Stimulated activated CD8-positive, alpha-beta memory T cell treated with anti-CD3 and anti-CD28 coated beads, Interleukin-4, amount 100 ng/mL, for 1 hour (primary cell): ENCODE measurements at places on chromosomes 3 and 15.

DNA sequence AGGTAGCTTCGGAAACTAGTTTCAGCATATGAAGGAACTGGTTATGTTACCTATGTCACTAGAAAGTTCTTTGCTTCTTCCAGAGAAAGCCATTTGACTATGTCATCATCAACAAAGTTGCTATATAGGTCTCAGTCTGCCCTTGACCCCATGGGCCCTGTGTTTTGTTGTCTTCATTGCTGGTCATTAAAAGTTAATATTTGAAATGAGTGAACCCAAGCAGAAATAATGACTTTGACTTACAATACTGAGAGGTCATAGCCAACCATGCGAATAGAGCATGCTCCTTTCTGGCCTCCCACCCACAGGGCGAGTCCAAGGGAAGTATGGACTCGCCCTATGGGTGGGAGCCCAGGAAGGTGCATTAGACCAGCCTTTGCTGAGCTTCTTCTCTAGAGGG lies 40.9 kb downstream of the APH1B start:
- DNase-seq, result no peak

DNA sequence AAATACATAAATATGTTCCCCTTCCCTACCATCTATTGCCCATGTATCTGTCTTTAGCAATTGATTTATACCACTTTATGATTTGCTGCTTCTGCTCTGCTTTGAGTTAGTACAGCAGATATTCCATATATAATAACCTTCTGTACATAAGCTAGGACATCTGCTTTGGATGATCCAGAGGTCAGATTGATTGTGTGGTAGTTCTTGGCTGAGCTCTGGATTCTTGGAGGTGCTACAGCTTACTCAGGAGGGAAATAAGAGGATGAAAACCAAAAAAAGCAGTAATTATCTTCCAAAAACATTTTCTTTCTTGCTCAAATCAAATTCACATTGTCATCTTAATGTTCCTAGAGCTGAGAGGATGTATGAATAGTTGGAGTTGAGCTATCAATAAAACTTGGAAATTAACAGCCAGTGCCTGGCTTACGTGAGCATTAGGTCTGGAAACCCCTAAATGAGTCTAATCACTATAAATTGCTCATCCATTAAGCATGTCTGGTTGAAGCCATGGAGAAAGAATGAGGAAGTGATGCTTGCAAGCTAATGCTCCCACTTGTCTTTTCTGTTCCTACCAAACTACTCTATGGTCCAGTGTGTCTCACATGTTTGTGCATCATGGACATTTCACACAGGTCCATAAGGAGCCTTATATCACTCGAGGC lies 36.3 kb upstream of the TMEM42 start:
- DNase-seq, result no peak

- no peak for DNase-seq
These were observed 431.3 kb upstream of the MDFIC2 start for GRCh38 chr3:70743754-70744153.

DNA sequence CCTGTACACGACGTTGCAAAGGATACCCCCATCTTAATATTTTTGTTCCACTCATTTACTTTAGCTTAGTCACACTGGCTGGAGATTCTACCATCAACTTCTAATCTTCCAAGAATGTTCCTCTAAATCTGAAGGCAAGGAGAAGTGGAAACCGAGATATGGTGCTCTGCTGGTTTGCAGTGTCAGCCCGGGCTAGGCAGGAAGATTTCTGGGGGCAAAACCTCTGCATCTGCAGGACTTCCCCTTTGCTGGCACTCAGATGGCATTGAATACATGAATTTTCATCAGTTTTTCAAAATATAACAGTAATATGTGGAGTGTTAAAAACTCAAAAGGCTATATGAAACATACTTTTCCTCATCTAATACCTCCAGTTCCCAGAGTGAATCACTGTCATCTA lies 240.4 kb downstream of the RPLP1 start:
- no peak for DNase-seq

- DNase-seq, result no peak
These were observed 42.2 kb upstream of the MRPS22 start for GRCh38 chr3:139301654-139302053.

DNA sequence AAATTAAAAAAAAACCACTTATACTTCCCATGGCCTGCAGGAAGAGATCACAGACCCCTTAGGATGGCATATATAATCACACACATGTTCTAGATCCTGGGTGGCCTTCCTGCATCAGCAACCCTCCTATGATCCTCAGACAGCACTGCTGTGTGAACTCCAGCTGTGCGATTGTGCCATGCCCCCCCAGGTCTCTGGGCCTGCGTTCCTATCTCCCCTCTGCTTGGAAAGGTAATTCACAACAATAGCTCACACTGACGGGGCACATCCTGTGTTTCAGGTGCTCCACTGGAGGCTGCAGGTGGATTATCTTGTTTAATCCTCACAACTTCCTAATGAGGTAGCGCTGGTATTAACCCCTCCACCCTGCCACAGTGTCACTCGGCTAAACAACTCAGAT lies 71.2 kb upstream of the GLCE start:
- no peak for DNase-seq

DNA sequence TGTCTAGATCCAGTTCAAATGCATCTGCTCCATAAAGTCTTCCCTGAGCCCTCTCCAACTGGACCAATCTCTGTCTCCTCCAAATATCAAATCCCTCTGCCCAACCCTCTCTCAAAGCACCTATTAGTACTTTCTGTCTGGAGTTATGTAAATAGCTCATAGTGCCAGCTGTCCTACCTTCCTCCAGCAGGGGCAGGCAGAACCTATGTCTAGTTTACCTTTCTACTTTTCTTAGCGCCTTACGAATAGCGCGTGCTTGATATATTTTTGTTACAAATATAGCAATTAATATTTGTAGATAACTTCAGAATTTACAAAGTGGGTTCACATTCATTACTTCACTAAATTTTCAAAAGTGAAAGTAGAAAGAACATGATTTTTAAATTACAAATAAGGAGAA lies 14.0 kb upstream of the CCDC80 start:
- DNase-seq, result no peak

GRCh38 chr3:4633078-4634004 lies 140.2 kb downstream of the ITPR1 start:
- no peak for DNase-seq

DNA sequence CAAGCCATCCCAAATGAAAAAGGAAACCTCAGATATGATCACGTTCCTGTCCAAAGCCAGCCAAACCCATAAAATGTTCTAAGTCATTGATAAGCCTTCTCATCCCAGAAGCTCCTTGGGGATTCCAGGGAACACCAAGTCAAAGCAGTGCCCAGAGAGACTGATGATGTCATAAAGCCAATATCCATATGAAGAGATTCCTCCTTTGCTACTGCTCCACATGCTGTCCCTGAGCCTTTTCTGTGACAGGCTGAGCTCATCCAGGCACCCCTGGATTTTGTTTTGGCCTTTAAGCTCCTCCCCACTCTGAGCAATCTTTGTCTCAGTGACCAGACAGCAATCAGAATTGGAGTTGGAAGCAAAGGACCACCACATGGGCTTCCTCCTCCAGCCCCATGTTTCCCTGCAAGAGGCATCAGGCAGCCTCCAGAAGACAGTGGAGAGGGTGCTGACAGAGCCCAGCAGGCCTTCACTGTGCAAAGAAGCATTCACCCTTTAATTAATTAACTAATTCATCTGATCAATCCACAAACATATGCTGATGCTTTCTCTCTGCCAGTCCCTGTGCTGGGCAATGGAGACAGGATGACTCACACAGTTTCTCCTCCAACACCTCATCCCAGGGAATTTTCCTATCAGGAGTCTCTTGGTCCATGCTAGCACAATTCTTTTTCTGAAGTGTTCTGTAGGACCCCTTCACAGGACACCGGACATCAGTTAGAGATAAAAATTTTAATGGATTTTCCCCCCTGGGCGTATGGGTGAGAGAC lies 25.0 kb downstream of the MEX3B start:
- DNase-seq, result no peak

DNA sequence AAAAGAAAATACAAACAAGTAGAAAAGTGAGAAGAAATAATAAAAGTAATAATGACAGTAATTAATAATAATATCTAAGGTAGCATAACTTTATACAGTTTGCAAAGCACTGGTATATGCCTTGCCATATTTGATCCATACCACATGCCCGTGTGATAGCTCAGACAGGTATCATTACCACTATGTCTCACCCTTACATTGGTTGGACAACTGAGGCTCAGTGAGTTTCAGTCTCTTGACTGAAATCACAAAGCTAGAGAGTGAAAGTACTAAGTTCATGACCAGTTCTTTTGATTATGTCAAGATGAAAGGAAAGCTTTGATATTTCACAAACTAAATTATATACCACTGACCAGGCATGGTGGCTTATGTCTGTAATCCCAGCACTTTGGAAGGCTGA lies 408.9 kb downstream of the GAP43 start:
- DNase-seq, result no peak

- DNase-seq, result no peak
These were observed 42.6 kb downstream of the CLDN1 start for GRCh38 chr3:190279690-190280089.

DNA sequence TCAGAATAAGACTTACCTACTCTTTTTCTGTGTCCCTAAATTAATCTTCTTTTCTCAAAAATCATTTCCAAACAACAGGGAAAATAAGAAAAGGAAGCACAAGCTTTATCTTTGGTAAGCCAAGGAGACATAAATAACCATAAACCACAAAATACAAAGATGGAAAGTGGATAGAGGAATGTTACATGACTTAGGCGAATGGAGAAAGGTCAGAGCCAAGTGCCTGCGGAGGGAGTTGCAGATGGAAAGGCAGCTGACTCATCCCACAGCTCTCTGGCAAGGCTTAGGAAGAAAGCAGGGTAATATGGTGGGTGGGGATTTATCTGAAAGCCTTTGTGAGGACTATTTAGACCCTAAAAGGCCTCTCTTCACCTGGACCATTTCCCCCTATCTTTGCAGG lies 72.8 kb downstream of the GALK2 start:
- no peak for DNase-seq

GRCh38 chr3:81198756-81199155 lies 562.7 kb downstream of the GBE1 start:
- no peak for DNase-seq

DNA sequence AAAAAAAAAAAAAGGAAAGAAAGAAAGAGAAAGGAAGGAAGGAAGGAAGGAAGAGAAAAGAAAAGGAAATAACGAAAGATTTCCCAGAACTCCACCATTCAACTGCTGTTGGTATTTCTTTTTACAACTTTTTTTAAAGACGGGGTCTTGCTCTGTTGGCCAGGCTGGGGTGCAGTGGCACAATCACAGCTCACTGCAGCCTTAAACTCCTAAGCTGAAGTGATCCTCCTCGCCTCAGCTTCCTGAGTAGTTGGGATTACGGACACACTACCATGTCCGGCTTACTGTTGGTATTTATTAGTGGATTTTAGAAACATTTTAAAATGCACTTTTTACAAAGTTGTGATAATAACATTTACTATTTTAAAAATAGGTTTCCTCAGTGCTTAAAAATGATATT lies 15.0 kb upstream of the USP3 start:
- DNase-seq, result no peak

GRCh38 chr3:161745741-161746140 lies 249.1 kb downstream of the OTOL1 start:
- DNase-seq, result no peak

DNA sequence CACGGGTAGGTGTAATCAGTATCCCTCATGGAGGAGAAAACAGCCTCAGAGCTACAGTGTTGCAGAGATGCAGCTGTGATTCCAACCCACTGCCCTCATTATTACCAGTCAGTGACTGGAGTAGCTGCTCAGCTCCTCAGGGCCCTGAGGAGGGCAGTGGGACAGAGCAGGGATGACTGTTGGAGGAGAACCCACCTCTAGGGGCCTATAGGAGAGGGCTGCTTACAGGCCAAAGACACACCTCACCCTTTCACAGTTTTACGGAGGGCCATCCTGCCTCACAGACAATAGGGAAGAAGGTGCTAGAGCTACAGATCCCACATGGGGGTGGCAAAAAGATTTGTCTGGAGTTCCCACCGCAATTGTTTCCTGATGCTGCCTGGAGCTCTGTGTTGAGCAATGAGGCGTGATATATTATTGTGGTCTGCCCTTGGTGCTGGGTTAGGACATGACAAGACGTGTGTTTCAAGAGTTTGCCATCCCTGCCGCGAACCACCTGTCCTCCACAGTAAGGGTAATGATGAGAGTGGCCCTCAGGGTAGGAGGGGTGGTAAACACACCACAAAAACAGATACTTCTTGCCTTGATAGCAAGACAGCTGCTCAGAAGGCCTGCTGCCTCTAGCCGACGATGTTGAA lies 140.5 kb upstream of the TPM1 start:
- no peak for DNase-seq

- no peak for DNase-seq
These were observed 33.3 kb downstream of the ATG7 start for GRCh38 chr3:11305509-11305908.

- no peak for DNase-seq
These were observed 178.8 kb downstream of the CNTN3 start for GRCh38 chr3:74435631-74436030.

- no peak for DNase-seq
These were observed 1168.6 kb upstream of the ALCAM start for GRCh38 chr3:104198131-104198530.

DNA sequence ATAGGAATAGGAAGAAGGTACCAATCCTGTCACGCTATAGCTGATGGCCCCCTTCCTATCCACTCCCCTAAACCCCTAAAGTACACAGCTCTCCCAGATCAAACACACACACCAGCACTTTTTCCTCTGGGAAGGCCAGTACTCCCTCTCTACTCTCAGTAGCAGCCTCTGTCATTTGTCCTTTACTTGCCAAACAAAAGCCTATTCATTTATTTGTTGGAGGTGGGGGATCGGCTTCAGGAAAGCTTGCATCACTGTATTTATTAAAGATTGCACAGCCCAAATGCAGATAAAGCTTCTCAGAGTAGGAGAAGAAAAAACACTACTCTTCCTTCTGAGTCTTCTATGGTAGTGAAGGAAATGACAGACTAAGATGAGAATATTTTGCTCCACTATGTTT lies 429.7 kb upstream of the RASGRP1 start:
- no peak for DNase-seq

DNA sequence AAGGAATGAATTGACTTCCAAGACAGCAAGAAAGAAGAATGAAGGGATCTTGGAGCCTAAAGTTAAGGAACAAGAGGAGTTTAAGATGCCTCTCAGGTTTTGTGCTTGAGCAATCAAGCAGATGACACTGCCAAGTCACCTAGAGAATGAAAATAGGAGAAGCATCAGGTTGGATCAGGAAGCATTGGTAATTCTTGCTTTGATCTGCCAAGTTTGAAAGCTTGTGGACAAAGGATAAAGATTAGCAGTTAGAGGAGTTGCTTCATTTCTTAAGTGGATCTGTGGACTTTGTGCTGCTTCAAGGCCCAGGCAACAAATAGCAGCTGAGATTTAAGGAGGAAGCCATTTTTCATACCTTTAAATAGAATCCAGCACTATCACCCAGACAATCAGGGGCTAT lies 35.6 kb downstream of the FRMD5 start:
- no peak for DNase-seq
